Lung microvascular endothelial cell (primary cell): ENCODE measurements at places on chromosomes 13 and 19. TPM values are rescaled to one million over a fixed set of nuclear protein-coding genes. Genes with fewer than 3 reads are reported as not detected.
A peak's percentile ranks its signal among the peaks of the same experiment; 100 is the strongest.

Gene SPPL2B
- 10.5 and 22.6 TPM in 2 replicates for total RNA-seq

Gene CKM
- total RNA-seq, result under 0.01 TPM in 2 replicates

Gene MZT1
- total RNA-seq, result 9.9 and 11.6 TPM in 2 replicates

Gene IZUMO2
- not detected in 2 replicates for total RNA-seq

Gene UBE2L5
- total RNA-seq, result not detected in 2 replicates

Gene SMAD9
- total RNA-seq, result 9.4 and 14.3 TPM in 2 replicates

Gene OVOL3
- not detected in 2 replicates for total RNA-seq

DNA sequence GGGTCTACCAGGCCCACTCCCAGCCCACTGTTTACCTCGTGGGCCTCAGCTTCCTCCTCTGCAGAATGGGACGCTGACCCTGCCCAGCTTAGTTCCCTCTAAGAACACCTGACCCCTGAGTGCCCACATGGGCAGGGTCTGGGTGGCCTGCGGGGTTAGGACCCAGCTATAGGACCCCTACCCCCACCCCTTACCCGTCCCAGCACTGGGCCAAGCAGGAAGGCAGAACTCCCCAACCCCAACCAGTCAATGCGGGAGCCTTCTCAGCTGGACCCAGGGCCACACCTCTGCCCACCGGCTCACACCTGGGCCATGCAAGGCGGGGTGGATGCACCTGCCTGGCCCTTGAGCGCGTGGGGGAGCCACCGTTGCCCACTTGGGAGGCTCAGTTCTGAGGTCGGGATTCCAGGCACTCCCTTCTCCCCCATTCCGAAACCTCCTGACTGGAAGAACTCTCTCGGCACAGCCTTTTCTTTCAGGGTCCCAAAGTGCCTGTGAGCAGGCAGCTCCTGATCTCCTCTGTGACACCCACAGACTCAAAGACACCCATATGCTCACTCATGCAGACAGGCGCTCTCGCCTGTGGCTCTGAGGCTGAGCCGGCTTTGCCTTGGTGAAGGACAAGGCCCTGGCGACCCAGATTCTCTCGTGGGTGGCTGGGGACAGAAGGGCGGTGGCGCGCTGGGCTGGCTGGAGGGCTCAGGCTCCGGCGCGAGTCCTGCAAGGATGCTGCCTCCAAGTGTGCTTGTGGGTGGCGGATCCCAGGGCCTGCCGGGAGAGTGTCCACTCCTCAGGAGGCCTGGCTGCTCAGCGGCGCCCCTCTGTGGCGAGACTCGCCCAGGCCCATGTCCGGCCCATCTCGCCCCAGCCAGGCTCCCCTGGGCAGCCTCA lies 27.9 kb upstream of the PARP4 start:
- DNase-seq, result peak; percentile 13

DNA sequence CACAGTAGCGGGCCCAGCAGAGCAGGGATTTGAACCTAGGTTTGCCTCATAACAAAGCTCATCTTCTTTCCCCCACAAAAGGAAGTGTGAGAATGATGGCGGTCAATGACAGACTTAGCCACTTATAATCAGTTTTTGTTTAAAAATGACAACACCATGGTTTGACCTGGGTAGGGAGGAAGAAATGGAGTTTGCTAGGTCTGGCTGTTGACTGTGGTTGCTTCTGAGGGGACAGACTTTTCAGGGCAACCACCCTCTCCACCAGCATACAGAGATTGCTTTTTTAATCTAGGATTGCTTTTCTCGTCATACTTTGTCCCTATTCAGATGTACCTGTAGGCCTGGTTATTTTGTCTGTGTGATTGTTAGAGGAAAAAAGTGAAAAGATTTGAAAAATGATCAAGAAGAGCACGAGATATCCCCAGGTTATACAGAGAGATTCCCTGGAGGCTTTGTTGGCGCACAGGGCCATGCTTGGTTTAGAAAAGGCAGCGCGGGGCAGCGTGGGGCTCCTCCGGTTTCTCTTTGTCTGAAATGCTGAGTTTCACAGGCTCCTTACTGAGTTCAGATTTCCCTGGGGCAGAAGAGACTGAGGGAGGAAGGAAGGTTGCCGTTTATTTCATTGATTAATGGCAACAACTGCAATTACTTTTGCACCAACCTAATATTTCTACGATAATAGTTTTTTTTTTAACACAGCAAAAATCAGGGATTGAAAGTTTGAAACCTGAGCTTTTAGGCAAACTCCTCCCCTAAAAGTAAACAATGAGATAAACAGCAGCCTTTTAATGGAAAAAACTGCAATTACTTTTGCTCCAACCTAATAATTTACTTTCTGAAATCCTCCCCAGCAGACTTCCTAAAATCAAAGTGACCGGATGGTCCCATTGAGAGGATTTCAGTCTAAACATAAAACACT lies 97.0 kb upstream of the RNF113B start:
- no peak for DNase-seq

DNA sequence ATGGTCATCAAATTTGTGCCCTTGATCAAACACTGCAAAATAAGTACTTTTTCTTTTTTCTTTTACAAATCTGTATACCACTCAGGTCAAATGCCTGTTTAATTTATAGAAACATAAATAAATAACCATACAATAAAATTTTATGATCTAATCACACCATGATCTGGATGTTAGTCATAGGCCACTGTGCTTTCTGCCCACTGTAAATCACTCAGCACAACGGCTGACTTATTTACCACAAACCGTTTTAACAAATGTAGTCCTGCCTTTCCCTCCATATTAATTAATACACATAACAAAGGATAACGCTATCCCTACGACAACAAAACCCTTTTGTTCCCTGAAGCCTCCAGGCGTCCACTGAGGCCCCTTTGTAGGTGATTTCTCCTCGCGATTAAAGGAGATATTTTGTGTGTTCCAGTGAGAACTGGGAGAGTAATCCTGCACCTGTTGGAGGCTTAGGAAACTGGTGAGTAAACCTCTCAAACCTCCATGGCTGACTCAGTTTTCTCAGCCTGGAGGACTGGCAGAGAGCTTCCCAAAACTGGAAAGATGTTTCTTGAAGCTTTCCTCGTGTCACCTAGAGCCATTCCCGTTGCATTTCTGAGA lies 477.1 kb upstream of the SGCG start:
- DNase-seq, result no peak

- no peak for DNase-seq
Measured at GRCh38 chr13:113094410-113094800, 11.2 kb upstream of the F7 start.

- DNase-seq, result no peak
Measured at GRCh38 chr19:29193155-29193554, 19.8 kb downstream of the UQCRFS1 start.

DNA sequence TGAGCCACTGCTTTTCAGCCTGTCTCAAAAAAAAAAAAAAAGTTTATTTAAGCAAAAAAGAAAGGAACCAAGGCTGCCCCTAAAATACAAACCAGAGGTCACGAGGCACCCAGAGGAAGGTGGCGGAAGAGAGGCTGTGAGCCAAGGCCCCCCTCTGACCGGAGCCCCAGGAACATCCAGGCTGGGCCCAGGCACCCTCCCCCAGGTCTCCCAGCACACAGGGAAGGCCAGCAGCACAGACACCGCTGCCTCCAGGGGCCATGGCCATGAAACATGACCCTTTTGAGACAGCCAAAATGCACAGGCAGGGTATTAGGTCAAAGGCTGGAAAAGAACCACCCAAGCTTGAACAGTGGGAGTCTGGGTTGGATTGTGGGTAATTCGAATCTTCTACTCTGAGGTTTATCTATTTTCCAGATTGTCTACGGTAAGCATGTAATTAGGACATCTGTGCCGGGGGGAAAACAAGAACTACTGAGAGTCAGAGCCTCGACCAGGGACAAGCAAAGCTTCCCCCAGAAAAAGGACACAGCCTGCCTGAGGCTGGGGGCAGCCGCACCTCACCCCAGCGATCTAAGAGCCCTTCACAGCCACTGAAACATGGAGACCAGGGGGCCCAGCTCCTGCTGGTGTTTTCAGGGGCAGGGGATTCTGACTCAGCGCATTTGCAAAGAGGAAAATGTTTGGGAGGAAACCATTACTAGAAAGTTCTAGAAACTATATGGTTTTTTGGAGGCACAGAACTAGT lies 8.4 kb downstream of the PEX11G start:
- DNase-seq, result no peak

DNA sequence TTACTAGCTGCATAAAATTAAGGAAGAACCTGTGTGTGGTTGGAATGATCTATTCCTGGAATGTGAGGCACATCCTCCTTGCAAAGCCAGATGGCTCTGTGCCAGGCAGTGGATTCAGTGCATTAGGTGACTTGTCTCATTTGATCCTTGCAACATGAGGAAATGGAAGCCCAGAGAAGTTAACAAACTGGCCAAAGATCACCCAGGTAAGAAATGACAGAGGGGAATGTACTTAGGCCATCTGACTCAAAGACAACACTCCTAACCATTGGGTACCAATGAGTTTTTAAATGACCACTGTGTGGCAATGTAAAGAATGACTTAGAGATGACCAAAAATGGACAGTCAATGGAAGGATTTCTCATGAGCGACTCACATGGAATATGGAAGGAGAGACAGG lies 114.2 kb upstream of the RXFP2 start:
- DNase-seq, result peak; percentile 81

GRCh38 chr19:6273701-6274601 lies 5.8 kb downstream of the MLLT1 start:
- DNase-seq, result peak; percentile 73

DNA sequence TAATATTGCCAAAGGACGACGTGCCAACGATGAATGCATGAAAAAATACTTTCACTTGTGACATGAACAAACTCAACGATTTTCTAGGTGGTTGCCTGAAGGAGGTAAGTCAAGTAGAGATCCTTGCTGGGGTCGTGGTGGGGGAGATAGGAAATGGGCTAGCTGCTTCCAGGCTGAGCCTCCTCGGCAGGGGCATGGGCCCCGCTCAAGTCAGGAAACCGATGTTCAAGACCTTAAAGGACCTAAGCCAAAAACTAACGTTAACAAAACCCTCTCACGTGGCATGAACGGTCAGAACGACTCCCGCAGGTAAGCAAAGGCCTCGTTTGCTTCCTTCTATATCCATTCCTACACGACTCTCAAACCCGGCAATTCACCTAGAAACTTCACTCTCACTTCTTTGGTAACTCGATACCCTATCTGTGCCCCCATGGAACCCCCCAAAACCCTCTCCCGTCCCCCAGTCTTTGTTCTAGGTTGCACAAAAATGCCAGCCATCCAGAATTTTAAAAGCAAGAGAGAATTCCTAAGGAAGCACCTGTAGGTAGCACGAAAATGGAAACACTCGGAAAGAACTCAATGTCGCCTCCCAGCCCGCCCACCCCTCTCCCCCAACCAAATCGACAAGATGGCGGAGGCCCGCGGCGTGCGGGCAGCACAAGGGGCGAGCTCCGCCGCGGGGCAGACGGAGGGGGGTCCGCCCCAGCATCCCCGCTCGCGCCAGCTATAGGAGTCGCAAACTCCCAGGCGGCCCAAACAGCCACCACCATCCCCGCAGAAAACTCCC lies 13.6 kb downstream of the ACP4 start:
- peak; percentile 46 for DNase-seq

GRCh38 chr19:39823686-39824085 lies 10.3 kb downstream of the DYRK1B start:
- no peak for DNase-seq
